ENCODE measurements at places on chromosomes 12 and 14.

- DNase-seq = no peak
Measured at GRCh38 chr12:132147423-132148367, 3.4 kb downstream of the NOC4L start.

DNA sequence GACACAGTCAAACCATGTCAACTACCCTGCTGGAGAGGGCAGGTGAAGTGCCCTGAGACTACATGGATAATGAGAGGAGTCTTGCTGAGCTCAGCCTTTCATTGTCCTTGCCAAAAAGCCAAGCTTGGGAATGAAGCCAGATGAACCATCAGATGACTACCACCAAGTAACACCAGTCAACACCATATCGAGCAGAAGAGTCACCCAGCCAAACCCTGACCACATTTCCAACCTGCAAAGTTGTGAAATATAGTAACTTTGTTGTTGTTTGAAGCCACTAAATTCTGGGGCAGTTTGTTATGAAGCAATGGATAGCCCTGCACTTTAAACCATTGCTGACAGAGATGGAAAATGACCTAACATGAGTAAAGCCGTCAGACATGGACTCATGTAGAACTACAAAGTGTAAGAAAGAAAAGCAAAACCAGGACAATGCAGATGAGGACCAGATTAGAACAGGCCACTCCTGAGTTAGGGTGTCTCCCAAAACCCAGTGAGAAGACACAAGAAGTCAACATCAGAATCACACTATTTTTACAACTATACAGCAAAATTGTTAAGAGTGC, 12.5 kb upstream of the CRADD start:
- DNase-seq = no peak

DNA sequence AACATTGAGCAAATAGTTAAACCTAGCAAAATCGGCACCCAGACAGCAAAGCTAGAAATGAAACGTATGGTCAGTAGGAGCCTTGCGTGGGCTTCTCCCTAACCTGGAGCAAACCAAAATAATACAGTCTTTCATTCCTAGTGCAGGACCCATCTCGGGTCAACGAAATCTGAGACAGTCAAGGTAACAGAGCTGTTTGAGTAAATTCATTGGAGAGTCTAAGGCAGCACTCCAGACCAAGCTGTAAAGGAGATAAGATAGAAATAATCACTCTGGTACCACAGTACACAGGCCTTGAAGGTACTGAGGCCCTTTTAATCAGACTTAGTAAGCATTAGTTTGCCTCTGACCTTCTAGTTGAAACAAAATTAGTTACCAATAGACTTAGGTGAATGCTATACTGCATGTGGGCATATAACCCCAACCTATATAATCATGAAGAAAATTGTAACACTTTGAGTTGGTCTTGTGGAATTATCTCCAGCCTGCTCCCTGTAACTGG, 54.4 kb upstream of the BICD1 start:
- no peak for DNase-seq

GRCh38 chr14:89442280-89442679, 25.2 kb upstream of the FOXN3 start:
- DNase-seq = no peak

GRCh38 chr14:74599946-74600345, 12.1 kb downstream of the LTBP2 start:
- no peak for DNase-seq

DNA sequence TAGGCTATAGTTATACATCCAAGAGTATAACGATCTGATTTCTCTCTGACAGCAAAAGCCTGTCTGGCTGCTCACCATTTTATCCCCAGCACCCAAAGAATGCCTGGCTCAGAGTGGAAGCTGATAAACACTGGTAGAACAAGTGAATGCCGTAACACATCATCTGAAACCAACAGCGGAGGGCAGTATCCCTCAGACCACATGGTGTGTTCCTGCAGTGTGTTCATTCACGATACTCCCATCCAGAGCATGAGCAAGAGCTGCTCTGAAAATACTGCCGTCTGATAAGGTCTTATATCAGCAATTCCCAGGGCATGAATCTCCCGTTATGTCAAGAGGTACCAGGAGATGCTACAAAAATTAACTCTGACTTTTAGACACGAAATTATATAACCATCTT, 95.9 kb downstream of the TTC7B start:
- no peak for DNase-seq

DNA sequence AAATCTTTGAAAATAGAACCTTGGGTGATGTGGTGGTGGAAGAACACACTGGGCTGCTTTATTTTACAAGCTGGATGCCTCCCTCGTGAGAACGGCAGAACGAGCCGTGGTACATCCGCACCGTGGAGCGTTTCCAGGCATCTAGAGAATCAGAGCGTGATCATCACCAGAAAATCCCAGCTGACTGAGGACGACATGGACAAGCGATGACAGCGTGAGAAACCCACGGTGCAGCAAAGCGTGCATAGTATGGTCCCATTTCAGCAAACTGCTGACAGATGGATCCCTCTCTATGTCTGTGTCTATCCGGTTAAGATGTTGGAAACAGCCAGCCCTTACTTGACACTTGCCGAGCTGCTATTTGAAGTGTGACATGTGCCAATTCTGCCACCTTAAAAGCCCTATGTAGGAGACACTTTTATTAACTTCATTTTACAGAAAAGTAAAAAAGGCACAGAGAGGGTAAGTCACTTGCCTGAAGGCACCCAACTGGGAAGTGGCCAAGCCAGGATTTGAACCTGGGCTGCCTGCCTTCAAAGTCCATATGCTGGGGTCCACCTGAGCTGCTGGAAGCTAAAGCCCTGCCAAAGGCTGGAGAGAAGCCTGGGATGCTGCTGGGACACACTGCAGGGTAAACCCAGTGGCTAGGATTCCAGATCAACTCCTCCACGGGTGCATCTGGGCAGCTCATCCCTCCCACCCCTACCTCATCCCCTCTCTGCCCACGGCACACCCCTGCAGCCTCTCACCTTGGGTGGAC, 14.9 kb downstream of the SCARB1 start:
- DNase-seq = no peak

- DNase-seq = no peak
Measured at GRCh38 chr12:32826807-32827412, 69.7 kb downstream of the PKP2 start.

GRCh38 chr14:104087981-104088850, 2.7 kb downstream of the ASPG start:
- DNase-seq = no peak

DNA sequence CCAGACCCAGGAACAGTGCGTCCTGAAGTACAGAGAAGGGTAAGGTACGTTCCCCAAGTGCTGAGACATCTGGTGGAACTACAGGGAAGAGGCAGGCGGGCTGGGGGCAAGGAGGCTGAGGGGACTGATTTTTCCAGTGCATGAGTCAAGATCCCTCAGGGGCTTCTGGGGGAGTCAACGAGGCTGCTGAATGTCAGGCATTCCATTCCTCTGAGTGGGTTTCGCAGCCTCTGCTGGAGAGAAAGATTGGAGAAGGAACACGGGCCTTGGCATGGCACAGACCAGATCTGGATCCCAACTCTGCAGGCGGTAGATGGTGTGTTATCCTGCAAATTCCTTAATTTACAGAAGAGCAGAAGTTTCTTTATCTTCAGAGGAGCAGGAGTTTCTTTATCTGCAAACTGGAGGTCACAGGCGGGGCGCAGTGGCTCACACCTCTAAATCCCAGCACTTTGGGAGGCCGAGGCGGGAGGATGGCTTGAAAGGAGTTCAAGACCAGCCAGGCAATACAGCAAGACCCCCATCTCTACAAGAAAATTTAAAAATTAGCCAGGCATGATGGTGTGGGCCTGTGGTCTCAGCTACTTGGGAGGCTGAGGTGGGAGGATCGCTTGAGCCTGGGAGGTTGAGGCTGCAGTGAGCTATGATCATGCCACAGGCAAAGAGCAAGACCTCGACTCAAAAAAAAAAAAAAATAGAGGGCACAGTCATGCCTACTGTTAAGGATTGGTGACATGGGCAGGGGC, 132.6 kb upstream of the MAP1LC3B2 start:
- DNase-seq = no peak

- DNase-seq = no peak
Measured at GRCh38 chr14:91113829-91114078, at the start of gene DGLUCY. Gene DGLUCY, plus strand, starts transcription at chr14:91114073. Its CDS starts 46,222 bp downstream, at chr14:91160295.

GRCh38 chr12:119728444-119728745, 60.5 kb downstream of the PRKAB1 start:
- no peak for DNase-seq

DNA sequence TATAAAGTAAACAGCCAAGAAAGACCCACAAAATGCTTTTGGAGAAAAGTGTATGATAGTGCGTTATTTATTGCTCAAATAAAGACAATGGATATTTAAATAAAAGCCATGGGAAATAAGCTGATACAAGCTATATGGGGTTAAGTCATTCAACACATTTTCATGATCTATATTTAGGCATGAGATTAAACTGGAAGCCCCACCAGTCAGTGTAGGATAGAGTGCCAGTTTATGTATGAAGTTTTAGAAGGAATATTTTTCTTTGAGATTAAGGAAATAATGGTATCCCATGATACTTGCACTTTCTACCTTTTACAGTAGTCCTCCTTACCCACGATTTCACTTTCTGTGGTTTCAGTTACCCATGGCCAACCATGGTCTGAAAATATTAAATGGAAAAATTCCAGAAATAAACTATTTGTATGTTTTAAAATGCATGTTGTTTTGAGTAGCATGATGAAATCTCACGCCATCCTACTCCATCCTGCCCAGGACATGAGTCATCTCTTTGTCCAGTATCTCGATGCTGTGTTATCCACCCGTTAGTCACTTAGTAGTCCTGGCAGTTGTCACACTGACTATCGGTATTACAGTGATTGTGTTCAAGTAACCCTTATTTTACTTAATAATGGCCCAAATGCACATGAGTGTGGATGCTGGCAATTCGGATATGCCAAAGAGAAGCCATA, 22.3 kb downstream of the SYT1 start:
- DNase-seq = no peak

DNA sequence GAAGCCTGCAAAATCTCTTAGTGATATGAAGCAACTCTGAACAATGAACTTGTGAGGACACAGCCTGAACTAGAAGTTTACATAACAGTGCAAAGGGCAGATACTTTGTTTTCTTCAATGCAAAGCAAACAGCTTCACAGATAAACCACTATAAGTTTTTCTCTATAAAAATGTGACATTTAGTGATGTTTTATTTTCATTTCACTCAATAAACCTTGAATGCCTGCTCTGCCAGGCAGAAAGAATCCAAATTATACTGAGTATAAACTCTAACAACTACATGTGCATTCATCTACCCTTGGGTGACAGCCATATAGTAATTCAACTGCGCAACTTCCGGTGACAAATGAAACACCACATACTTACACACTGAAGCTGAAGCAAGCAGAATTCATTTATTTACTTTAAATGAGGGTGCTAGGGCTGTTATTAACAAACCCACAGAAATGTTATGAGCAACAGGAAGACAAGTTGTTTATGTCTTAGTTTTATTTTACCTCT, 10.3 kb downstream of the DCP1B start:
- no peak for DNase-seq
